Spinal cord (tissue), 10 donors: ENCODE measurements at places on chromosomes 1 and 21. TPM values are rescaled to one million over a fixed set of nuclear protein-coding genes. Genes with fewer than 3 reads are reported as not detected.

GRCh38 chr21:31416465-31416864 is 72.4 kb upstream of the TIAM1 start:
- no peak for DNase-seq

DMAP1 gene
- 27.2 TPM for total RNA-seq

ZFP69 gene
- total RNA-seq: 7.1 TPM

DNA sequence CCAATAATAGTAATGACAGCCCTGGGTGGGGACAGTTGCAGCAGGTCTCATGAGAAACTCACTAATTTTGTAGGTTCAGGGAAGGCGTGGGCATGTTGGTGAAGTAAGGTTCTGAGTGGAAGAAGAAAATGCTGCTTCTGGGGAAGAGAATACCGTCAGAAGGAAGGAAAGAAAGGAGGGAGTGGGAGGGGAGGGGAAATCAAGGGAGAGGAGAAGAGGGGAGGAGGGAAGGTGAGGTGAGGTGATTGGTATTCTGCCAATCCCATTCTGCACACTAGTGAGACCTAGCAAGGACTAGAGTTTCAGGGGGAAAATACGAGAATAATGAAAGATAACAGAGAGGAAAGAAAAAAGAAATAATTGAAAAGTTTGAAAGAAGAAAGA is 32.4 kb upstream of the MGST3 start:
- DNase-seq: no peak

DNA sequence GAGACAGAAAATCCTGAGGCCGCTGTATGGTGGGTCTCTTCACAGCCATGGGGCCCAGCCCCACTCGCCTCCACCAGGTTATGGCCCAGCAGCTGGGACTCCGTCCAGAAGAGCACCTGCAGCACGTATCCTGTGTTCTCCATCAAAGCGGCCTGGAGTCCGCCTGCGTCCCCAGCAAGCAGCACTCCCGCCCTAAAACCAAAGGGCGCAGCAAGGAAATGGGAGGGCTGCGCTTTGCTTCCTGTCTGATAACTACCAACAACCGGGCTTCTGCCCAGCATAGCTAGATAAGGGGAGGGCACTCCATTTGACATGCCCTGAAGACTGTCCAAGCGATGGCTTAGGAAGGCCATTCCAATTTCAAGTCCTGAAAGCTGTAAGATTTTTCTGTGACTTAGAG is 119.9 kb downstream of the KCNJ15 start:
- DNase-seq: no peak

DNA sequence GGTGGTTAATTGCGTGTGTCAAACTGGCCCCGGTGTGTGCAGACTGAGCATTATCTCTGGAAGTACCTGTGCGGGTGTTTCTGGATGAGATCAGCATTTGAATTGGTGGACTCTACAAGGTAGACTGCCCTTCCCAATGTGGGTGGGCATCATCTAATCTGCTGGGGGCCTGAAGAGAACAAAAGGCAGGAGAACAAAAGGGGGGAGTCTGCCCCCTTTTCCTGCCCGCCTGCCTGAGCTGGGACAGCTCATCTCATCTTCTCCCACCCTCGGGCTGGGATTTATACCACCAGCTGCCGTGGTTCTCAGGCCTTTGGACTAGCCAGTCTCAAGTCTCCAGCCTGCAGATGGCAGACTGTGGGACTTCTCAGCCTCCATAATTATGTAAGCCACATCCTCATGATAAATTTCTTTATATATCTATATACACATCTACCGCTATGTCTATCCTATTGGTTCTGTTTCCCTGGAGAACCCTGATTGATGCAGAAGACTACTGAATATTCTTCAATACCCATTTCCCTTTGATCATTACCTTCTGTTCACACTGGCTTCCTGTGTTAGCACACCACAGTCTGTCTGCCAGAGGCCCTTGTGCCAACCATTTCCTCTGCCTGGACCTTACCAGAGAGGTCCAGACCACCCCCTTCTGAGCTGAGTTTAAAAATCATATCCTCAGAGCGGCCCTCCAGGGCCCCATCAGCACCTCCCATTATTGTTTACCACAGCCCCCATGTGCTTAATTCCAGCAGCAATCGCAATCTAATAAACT is 25.2 kb downstream of the RCAN1 start:
- DNase-seq: no peak
